ENCODE measurements at places on chromosomes 4 and X. TPM values are rescaled to one million over a fixed set of nuclear protein-coding genes. Genes with fewer than 3 reads are reported as not detected.

- no peaks in the 10 kb centered on the region for H3K36me3 ChIP-seq
- H3K27me3 ChIP-seq, result no peaks in the 10 kb centered on the region
- no peak overlapping the region for H3K27ac ChIP-seq
- no peak for DNase-seq
- H3K4me3 ChIP-seq, result no peak overlapping the region
- H3K4me1 ChIP-seq, result no peaks in the 10 kb centered on the region
Measured at GRCh38 chrX:73903941-73904340, 340.9 kb downstream of the CHIC1 start.

DNA sequence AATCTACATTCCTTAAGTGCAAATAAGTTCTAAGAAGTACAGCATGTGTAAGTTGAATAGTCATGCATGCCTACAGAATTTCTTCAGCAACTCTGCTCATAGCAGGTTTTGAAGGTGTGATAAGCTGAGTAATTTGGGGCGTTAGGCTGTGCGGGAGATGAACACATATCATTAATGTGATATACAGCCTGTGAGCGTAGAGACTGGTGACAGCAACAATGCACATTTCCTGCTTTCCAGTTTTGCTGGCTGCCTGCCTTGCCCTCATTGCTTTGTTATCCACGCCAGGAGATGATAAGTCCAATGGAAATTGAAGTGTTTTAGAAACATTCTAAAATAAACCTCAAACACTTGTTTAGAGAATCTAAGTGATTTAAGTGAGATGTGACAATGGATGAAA is 1709.4 kb downstream of the ARAP2 start:
- no peak overlapping the region for H3K27ac ChIP-seq
- no peak overlapping the region for H3K4me3 ChIP-seq
- no peak for DNase-seq
- H3K4me1 ChIP-seq, result no peaks in the 10 kb centered on the region
- no peaks in the 10 kb centered on the region for H3K36me3 ChIP-seq

GRCh38 chr4:18803781-18804180 is 782.2 kb upstream of the LCORL start:
- DNase-seq, result no peak

- peaks cover 4% of the 10 kb centered on the region for H3K27me3 ChIP-seq
- no peak overlapping the region for H3K27ac ChIP-seq
- H3K4me3 ChIP-seq, result no peak overlapping the region
- no peak for DNase-seq
Measured at GRCh38 chr4:1109898-1110506, 3.4 kb downstream of the RNF212 start.

GRCh38 chr4:87101543-87102199 is 118.7 kb downstream of the KLHL8 start:
- DNase-seq, result no peak
- no peak overlapping the region for H3K4me3 ChIP-seq
- H3K36me3 ChIP-seq, result no peaks in the 10 kb centered on the region
- no peak overlapping the region for H3K27ac ChIP-seq

- no peaks in the 10 kb centered on the region for H3K4me1 ChIP-seq
- no peaks in the 10 kb centered on the region for H3K36me3 ChIP-seq
- no peak overlapping the region for H3K27ac ChIP-seq
- no peak overlapping the region for H3K4me3 ChIP-seq
- H3K27me3 ChIP-seq, result no peaks in the 10 kb centered on the region
Measured at GRCh38 chr4:85807247-85807950, 332.4 kb downstream of the ARHGAP24 start.

GRCh38 chr4:112813790-112814189 is 176.8 kb downstream of the LARP7 start:
- no peak overlapping the region for H3K27ac ChIP-seq
- H3K27me3 ChIP-seq, result no peaks in the 10 kb centered on the region
- H3K36me3 ChIP-seq, result no peaks in the 10 kb centered on the region
- no peak for DNase-seq
- no peak overlapping the region for H3K4me3 ChIP-seq

DNA sequence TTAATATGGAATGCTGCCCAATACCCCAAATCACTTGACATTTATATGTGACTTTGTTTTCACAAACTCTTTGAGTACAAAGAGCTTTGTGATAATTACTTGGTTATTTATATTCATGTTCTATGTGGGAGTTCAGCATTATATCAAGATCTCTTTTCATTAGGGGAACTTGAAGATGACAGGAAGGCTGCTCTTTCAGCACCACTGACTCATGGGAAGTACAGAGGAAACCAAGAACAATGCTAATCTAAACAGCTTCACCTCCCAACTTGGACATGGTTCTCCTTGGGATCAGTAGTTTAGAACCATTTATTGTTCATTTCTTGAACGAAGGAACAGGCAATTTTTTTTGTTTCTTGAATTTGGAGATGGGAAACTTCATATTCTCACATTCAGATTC is 184.0 kb upstream of the AFF2 start:
- no peaks in the 10 kb centered on the region for H3K4me1 ChIP-seq
- H3K27ac ChIP-seq, result no peak overlapping the region
- no peak for DNase-seq
- H3K4me3 ChIP-seq, result no peak overlapping the region
- no peaks in the 10 kb centered on the region for H3K36me3 ChIP-seq

DNA sequence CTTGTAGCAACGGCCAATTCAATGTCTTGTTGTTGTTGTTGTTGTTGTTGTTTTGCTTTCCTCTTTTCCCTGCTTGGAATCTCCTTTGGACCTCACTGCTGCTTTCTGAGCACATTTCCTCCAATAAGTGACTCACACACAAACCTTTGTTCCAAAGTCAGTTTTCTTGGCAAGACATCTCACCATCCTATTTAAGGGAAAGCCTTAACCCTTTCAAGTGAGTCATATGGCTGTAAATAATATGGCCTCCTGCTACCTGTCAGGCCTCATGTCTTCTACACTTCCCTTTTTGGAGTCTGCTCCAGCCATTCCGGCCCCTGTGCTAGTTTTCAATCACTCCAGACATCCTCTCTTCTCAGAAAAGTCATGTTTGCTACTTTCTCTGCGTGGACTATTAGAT is 79.5 kb upstream of the MAGEB10 start:
- no peak overlapping the region for H3K27ac ChIP-seq
- no peak for DNase-seq
- no peaks in the 10 kb centered on the region for H3K4me1 ChIP-seq

DNA sequence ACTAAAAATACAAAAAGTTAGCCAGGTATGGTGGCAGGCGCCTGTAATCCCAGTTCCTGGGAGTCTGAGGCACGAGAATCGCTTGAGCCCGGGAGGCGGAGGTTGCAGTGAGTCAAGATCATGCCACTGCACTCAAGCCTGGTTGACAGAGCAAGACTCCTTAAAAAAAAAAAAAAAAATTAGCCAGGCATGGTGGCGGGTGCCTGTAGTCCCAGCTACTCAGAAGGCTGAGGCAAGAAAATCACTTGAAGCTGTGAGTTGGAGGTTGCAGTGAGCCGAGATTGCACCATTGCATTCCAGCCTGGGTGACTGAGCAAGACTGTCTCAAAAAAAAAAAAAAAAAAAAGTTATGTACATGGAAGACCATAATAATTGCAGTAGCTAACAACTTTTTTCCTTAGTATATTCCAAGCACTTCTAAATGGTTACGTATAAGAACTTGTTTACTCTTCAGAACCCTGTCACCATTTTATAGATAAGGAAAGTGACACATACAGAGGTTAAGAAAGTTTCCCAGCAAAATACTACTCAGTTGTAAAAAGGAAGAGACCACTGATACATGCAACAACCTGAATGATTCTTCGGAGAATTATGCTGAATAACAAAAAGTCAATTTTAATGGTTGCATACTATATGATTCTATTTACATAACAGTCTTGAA is 24.5 kb downstream of the RUFY3 start:
- no peak overlapping the region for H3K4me3 ChIP-seq
- peaks cover 26% of the 10 kb centered on the region for H3K4me1 ChIP-seq
- H3K27me3 ChIP-seq, result no peaks in the 10 kb centered on the region
- no peaks in the 10 kb centered on the region for H3K36me3 ChIP-seq
- peak overlapping the region; percentile 38 for H3K27ac ChIP-seq

GRCh38 chrX:21770631-21771321 is 12.9 kb upstream of the SMPX start:
- H3K27ac ChIP-seq, result no peak overlapping the region
- no peak for DNase-seq
- H3K27me3 ChIP-seq, result peaks cover 21% of the 10 kb centered on the region
- H3K4me1 ChIP-seq, result no peaks in the 10 kb centered on the region
- H3K36me3 ChIP-seq, result no peaks in the 10 kb centered on the region

DNA sequence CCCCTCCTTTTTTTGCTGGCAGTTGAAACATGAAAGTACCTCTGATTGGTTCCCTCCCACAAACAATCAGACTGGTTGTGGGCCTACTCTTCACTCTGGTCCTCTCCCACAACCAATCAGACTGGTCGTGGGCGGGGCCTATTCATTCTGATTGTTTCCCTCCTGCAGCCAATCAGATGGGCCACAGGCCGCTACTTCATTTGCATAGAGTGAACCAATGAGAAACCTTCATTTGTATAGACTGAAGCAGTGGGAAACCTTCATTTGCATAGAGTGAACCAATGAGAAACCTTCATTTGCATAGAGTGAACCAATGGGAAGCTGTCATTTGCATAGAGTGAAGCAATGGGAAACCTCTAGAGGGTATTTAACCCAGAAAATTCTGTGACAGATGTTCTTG is 55.2 kb downstream of the TRMT44 start:
- H3K36me3 ChIP-seq, result no peaks in the 10 kb centered on the region
- H3K4me1 ChIP-seq, result no peaks in the 10 kb centered on the region
- no peak overlapping the region for H3K27ac ChIP-seq
- no peaks in the 10 kb centered on the region for H3K27me3 ChIP-seq

DNA sequence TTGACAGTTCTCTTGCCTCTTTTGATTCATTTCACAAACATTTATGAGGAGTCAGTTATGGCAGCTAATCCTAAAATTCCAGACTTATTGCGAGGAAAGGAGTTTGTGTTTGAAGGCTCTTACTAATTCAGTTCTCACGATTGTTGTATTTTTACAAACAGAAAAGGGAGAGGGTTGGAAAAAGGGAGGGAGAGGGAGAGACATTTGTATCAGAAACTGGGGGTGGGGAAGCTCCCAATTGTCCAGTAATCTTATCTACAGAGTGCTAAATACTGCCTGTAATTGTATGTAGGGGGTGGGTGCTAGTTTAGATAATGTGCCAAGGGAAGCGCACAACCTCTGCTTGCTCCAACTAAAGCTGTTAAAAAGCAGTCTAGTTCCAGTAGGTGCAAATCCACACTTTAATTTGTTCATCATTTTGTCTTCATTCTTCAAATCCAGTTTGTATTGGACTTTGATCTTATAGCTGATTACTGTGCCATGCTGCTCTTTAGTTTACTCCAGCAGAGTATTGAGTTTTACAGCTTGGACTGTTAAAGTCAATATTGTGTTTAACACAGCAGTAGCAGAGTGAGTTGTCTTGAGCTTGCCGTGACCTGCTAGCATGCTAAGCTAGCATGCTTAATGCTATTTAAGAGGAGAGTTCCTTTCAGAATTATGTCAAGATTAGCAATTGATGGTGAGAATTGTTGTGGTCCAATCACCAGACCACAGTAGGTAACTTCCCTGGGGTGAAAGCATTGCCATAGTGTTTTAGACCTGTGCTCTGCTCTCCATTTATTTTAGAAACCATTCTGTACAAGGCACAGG is 13.9 kb downstream of the FNIP2 start:
- H3K4me1 ChIP-seq, result peaks cover 63% of the 10 kb centered on the region
- H3K27me3 ChIP-seq, result no peaks in the 10 kb centered on the region
- no peak overlapping the region for H3K27ac ChIP-seq
- H3K36me3 ChIP-seq, result no peaks in the 10 kb centered on the region
- DNase-seq, result no peak

PCDH7 gene
- 7.8 TPM for total RNA-seq

RXFP1 gene
- 3.3 TPM for total RNA-seq

SH3D19 gene
- 45.6 TPM for total RNA-seq

WAS gene
- total RNA-seq, result 12.8 TPM

GLOD5 gene
- not detected for total RNA-seq

WWC2 gene
- 23.6 TPM for total RNA-seq

PPA2 gene
- 114 TPM for total RNA-seq

All from adrenal gland (tissue), 19 donors.